ENCODE measurements at places on chromosomes 12 and 14.

GRCh38 chr12:95116773-95117172 is 43.4 kb upstream of the NR2C1 start:
- no peak for DNase-seq

DNA sequence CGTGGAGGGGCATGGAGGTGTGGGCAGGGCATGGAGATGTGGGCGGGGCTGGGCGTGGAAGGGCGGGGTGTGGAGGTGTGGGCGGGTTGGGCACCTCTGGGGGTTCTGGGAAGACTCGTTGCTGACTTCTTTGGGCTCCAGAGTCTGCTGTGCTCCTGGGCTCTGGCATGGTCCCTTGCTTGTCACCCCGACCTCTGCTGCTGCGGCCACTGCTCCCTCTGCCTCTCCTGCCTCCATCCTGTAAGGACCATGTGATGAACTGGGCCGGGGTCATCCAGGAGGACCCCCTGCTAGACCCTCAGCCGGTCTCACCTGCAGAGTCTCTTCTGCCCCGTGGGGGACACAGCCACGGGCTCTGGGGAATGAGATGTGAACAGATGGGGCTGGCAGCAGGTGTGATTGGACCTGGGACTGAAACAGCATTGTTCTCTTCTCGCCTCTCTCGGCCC is 15.3 kb downstream of the NOC4L start:
- DNase-seq, result no peak

DNA sequence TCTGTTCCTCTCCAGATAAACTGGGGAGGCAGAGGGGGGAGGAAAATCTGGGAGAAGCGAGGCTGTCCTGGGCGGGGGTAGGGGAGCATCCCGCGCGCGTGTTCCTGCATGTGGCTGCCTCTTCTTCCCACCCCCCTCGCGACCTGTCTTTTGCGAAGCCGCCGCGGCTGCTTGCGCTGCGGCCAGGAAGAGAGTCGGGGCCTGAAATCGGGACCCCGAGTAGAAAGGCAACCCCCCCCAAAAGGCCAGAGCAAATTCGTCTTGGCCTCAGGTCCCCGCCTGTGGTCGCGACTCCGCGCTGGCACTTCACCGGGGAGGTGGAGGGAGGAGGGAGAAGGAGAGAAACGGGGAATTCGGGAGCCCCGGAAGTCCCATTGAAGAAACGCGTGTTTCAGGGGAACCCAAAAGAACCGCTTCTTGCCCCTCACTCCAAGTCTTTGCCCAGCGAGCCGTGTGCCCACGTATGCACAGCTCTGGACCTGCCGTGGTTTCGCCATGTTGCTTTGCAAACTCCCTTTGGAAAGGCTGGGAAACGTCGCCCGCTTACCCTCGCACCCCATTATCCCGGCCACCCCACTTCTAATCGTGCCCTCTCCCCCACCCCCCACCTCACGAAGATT is 944 bp downstream of the CCND2 start:
- peak; percentile 60 for DNase-seq

GRCh38 chr12:65984227-65984479 is 146.4 kb downstream of the LLPH start:
- no peak for DNase-seq

GRCh38 chr14:59187802-59188460 is 536 bp upstream of the DAAM1 start:
- DNase-seq, result no peak

- no peak for DNase-seq
Observed at GRCh38 chr12:80268924-80269749, 169.8 kb downstream of the OTOGL start.

DNA sequence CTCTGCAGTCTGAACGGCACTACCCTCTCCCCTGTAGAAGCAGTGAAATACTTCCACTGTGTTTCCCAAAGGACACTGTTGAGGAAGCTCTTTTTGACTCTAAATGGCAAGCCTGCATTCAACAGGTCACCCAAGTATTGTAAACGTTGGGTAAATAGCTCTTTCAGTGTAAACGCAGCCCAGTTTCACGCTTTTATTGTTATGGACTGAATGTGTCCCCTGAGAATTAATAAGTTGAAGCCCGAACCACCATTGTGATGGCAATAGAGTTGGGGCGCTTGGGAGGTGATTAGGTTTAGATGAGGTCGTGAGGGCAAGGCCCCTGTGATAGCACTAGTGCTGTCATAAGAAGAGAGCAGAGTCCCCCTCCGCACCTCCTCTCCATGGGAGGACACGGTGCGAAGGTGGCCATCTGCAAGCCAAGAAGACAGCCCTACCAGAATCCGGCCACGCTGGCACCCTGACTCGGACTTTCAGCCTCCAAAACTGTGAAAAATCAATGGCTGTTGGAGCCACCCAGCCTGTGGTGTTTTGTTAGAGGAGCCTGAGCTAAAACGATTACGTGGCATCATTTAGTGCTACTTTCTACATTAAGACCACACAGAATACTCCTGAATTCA is 1.1 kb downstream of the SERPINA10 start:
- no peak for DNase-seq

- DNase-seq, result no peak
Observed at GRCh38 chr14:71554323-71554722, 377.9 kb upstream of the RGS6 start.

GRCh38 chr14:34098045-34098984 is 147.4 kb upstream of the EGLN3 start:
- DNase-seq, result peak; percentile 57

DNA sequence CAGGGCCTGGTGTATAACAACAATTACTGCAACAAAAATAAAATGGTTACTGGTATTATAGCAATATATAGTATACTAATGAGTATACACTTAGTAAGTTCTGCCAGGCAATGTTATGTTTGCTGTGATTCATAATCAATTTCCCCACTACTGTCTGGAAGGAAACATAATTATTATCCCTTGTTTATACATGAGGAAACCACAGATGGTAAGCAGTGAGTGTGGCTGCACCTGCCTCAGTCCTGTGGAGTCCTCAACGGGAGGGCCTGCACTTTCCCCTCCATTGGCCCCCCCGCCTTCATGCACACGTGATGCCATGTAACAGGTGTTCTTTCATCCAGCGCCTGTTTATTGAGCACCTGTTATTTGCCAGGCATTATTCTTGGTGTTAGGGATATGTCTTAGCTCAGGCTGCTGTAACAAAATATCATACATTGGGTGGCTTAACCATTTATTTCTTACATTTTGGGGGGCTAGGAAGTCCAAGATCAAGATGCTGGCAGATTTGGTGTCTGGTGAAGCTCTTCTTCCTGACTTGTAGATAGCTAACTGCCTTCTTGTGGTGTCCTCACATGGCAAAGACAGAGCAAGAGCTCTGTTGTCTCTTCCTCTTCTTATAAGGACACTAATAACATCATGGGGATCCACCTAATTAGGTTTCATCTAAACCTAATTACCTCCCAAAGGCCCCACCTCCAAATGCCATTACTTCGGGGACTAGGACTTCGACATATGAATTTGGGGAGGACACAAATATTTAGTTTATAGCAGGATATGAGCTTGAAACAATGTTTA is 59.5 kb upstream of the CHGA start:
- no peak for DNase-seq

DNA sequence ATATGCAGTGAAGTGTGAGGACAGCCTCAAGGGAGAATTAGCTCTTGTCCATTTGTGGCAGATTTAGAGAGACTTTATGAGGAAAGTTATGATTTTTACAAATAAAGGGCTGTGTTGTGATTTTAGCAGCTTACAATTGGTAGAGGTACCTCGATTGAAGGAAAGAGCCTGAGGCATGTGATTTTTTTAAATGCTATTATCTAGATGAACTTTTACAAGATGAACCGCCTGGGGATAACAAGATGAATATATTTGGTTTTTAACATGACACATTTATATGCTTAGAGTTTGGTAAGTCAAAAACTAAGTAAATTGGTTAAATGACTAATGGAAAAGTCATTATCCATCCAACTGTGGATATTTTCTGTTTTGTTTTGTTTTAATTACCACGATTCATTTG is 52.6 kb downstream of the AEBP2 start:
- DNase-seq, result no peak

GRCh38 chr12:105164068-105164467 is 56.5 kb downstream of the WASHC4 start:
- no peak for DNase-seq
